ENCODE measurements at places on chromosomes 11 and 22.
A peak's percentile ranks its signal among the peaks of the same experiment; 100 is the strongest.

GRCh38 chr11:132050577-132051165 is 680.3 kb downstream of the NTM start:
- DNase-seq = peak; percentile 57

- peak; percentile 40 for DNase-seq
Measured at GRCh38 chr11:111586388-111586831, 15.8 kb upstream of the SIK2 start.

GRCh38 chr11:46363031-46363407 is 15.8 kb downstream of the DGKZ start:
- DNase-seq = peak; percentile 53

GRCh38 chr11:108501396-108501795 is 3.2 kb upstream of the POGLUT3 start:
- no peak for DNase-seq

DNA sequence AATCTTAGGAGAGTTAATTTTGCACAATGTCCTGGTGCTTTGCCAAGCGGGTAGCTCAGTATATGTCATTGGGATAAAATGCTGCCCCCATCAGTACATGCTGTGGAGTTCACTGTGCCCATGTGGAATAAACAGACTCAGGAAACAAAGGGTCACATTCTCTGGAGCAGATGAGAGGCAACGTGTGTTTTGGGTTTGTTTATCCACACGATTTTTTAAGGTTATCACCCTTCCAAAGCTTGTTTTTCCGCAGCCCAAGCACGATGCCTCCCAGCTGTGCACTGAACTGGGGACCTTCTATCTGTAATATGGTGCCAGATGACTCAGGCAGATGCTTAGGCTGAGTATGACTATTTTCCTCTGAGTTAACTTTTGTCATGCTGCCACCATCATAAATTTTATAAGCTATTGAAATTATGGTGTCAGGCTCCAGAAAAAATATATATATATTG is 6.5 kb downstream of the OR4D6 start:
- DNase-seq = no peak

DNA sequence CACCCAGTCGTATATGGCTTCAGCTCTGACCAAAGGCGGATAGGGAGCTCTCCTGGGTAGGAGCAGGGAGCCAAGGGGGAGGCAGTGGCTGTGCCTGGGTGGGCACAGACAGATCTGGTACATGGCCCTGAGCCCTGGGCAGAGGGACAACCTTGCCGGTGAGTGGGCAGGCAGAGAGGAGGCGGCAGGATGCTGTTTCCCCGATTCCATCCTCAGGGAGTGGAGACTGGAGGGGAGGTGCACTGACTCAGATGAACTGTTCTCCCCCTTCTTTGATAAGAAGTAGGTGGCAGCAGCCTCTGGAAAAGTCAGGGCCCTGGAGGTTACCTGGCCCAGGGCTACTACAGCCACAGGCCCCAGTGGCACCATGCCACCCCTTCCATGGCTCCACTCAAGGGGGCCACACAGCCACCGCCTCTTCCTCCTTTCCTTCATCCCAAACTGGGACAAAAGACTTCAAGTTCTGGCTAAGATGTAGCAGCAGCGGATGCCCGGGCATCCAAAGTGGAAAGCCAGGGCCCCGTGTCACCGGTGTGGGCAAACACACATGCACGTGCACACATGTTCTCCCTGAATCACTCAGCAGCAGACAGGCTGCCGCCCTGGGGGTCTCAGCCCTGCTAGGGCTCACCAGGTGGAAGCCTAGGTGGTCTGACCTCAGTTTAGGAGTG is 13.4 kb downstream of the CXCR5 start:
- no peak for DNase-seq

GRCh38 chr11:64146036-64146955 is 19.6 kb downstream of the MACROD1 start:
- DNase-seq = no peak

DNA sequence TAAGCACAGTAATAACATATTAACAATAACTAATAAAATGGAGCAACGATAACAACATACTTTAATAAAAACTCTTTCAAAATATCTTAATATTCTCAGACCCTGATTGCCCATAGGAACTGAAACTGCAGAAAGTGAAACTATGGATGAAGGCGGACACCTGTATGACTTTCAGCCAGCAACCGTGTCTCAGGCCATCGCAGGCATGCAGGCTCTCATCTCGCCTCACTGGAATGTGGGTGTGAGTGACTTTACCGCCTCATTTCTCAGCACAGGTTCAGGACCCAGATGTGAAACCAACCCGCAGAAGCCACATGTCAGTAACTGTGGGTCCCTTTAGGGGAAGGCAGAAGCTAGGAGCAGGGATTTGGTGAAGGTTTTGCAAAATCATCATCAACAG is 539.1 kb downstream of the FAM181B start:
- DNase-seq = no peak

DNA sequence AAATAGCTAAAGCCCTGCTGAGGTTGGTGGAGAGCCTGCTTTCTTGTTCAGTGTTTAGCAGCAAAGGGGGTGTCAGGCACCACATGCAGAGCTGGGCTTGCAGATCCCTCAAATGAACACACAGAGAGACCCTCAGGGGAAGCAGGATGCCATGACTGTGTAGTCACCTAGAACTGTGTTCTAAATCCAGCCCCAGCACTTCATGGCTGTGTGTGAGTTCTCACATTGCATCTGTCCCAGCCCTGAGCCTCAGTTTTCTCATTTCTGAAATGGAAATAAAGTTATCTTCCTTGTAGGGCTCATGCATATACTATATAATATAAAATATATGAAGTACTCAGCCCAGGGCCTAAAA is 47.1 kb downstream of the CWC15 start:
- peak; percentile 34 for DNase-seq

GRCh38 chr11:41779401-41779960 is 320.0 kb upstream of the LRRC4C start:
- no peak for DNase-seq

DNA sequence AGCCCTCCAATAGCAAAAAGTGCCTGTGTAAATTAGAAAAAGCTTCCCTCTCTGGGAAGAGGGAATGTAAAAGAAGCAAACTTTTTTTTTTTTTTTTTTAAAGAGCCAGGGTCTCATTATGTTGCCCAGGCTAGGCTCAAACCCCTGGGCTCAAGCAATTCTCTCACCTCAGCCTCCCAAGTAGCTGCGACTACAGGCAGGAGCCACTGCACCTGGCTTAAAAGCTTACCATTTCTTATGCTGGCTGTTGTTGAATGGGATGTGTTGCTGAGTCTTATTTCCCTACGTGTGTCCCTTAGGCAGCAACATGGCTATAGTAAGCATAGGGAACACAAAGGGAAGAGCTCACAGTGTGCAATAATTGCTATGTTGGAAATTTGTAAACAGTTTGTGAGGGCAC is 225.5 kb upstream of the CCDC90B start:
- no peak for DNase-seq

GRCh38 chr11:56491270-56491669 is at the start of gene OR5M8:
TSS of gene OR5M8 (minus strand) at chr11:56491370. CDS start at chr11:56491370, 0 bp downstream.
- no peak for DNase-seq

DNA sequence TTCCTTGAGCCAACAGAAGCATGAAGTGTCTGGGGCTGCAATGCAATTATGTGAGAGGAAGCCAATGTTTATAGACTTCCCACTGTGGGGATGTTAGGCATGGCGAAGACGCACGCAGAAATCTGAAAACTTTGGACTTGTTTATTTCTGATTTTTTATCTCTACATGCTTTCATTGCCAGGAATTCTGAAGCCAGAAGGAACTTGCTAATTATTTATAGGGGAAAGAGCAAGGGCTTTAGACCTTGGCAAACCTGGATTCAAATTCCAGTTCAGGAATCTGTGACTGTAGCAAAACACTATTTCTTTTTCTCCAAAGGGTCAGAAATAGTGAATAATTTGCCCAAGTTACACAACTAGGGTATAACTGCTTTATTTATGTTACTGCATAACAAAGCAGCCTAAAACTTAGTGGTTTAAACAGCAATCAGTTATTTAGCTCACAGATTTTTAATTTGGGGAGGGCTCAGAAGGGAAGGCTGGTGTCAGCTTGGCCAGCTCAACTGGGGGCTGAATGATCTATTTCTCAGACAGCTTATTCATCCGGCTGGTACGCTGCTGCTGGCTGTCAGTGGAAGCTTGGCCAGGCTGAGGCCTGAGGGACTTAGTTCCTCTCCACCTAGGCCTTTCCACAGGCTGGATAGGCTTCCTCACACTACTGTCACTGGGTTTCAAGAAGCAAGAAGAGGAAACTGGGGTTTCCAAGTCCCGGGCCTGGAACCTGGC is 1.9 kb upstream of the OR6Q1 start:
- DNase-seq = peak; percentile 60

DNA sequence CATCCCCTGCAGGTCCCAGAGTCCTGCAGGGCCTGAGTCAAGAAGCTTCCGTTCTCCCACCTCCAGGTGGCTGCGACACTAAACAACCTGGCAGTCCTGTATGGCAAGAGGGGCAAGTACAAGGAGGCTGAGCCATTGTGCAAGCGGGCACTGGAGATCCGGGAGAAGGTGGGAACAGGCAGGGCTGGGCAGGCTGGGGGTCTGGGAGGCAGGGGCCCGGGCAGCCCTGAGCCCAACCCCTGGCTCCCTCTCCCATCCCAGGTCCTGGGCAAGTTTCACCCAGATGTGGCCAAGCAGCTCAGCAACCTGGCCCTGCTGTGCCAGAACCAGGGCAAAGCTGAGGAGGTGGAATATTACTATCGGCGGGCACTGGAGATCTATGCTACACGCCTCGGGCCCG is 4.7 kb upstream of the RAB1B start:
- DNase-seq = no peak

DNA sequence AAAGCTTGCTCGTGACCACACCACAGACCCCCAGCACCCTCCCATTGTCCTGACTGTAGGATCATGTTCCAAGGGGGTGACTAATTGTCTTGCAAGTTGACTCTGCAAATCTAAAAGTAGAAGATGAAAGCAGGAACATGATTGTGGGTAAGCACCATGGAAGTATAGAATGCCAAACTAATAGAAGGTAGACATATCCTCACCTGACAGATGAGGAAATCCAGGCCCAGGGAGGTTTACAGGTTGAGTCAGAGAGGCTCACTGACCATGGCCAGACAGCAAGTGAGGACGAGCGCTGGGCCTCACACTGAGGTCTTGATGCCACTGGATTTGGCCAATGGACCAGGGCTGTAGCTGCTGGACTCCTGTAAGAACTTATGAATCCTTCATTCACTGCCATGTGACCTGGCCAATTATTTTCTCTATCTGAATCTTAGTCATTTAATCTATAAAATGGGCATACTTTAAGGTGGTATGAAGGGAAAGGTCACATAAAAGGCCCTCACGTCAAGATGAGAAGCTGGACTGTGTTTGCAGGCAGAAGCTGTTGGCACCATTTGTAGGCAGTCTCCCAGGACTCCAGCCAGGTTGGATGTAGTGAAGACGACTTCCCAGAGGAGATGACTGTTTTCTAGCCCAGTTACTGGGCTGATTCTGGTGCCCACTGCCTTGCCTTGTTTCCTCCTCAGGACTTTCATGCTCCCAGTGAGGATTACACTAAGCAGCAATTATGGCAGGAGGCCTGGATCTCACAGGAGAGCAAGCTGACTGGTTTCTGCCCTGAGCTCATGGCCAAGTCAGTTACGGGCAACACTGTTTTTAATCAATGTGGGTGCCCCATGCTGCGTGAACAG is 54.6 kb downstream of the GAB4 start:
- DNase-seq = no peak

DNA sequence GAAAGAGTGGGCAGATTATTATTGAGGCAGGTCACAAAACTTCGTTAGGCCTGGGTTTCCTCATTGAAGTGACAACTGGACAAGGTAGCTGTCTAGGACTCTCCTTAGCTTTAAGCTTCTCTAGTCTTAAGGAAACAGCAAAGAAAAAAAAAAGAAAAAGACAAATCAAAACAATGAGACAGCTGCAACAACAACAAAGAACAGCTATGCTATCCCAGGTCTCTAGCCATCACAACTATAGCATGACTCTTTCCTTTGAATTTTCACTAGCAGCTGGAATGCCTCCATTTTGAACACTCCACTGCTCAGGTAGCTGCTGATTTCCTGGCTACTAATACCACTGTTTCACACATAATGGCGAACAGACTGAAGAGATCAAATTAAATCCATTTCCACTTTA is 302.4 kb upstream of the SORL1-AS1 start:
- no peak for DNase-seq

- DNase-seq = no peak
Measured at GRCh38 chr11:3201112-3201581, 17.5 kb downstream of the MRGPRG start.

DNA sequence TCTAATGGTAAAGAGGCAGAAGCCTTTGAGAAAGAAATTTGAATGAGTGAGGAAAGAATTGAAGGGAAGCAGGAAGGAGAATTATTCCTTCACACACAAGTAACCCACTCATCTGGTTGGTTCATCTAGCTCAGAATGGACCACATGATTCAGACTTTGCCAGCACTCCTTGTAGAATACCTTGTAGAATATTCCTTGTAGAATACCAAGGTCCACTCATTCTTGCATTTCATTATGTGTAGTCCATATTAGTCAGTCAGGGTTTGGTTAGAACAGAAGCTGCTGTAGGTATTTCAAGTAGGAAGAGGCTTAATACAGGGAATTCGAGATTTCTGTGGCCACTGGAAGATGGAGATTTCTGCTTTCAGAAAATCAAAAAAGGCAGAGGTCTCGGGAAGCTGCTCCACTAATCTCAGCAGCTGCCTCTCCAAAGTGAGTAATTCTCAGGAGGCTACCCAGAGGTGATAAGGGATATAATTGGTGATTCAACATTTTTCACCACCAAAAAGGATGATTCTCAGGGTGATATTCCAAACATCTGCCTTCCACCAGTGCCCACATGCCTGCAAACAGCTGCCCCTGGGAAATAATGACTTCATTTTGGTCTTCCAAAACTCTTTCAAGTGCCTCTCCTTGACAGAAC is 329.1 kb downstream of the TMEM135 start:
- DNase-seq = peak; percentile 13

- no peak for DNase-seq
Measured at GRCh38 chr11:10502065-10502680, 38.8 kb downstream of the RNF141 start.

DNA sequence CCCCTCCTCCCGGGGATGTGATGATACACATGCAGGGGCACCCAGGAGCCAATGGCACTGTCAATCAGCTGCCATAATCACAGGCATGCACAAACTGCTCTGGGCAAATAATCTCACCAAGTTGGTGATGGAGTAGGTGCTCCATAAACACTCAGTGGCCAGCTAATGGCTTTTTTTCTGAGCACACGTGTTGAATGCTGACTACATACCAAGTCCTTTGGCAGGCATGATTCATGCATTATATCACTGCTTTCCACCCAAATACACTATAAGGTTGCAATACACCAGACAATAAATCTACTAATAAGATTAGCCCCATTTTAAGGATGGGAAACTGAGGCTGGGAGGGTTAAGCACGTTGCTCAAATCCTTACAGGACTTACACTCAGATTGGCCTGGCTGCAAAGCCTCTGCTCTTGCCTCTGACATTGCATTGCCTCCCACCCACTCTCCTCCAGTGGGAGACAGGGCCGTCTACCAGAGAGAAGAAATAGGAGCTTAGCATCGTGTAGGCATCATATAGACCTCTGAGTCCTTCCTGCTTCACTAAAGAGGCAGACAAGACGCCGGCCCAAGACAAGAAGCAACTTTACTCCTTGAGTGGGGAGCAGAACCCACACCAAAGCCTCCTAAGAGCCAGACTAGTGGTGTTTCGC is 32.7 kb upstream of the ACCSL start:
- peak; percentile 33 for DNase-seq

Data from astrocyte (in vitro differentiated cells and primary cell).